Astrocyte of the spinal cord (primary cell): ENCODE measurements at places on chromosomes 2 and 18.

DNA sequence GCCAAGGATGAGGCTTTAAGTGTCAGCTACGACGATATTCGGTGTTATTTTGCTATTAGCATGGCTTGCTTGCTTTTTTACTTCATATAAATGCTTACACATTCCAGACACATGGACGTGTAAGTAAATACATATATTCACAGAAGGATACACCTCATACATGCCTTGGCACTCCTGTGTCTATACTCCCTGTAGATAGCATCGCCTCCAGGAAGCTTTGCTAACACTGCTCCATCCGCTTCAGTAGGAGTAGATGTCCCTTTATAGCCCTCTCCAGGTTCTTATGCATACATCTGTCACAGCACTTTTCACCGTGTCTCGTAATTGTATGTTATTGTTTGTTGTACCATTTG, 27.5 kb upstream of the KCTD1 start:
- DNase-seq = no peak

DNA sequence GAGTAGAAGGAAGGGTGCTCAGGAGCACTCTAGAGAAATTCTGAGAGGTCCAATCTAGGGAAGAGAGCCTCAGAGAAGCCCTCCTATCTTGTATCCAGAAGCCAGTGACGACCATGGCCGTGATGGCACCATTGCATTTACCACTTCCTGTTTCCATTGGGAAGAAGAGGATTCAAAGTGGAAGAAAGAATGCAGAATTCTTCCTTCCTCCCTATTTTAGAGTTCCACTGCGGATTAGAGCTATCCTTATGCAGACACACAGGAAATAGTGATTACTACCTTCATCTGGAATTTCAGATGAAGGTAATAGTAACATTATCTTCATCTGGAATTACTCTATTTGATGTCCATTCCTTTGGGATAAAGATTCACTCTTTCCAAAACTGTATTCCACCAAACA, 45.6 kb upstream of the PCBP1 start:
- DNase-seq = no peak

DNA sequence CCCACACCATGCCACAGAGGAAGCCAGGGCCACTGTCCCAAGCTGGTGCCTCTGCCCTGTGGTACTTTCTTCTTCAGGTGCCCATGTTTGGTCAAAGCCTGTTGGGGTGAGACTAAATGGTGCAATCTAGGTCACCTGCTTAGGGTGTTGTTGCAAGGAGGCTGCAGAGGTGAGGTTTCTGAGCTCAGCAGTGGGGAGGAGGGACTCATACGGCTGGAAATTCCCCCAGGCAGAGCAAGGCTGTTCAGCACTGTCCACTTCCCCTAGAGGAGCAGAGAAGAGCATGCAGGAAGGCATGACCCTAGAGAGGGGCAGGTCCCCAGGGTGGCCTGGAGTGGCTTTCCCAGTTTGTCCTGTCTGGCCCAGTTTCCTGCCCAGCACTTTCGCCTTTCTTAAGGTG, 211.0 kb downstream of the HAUS1 start:
- no peak for DNase-seq

DNA sequence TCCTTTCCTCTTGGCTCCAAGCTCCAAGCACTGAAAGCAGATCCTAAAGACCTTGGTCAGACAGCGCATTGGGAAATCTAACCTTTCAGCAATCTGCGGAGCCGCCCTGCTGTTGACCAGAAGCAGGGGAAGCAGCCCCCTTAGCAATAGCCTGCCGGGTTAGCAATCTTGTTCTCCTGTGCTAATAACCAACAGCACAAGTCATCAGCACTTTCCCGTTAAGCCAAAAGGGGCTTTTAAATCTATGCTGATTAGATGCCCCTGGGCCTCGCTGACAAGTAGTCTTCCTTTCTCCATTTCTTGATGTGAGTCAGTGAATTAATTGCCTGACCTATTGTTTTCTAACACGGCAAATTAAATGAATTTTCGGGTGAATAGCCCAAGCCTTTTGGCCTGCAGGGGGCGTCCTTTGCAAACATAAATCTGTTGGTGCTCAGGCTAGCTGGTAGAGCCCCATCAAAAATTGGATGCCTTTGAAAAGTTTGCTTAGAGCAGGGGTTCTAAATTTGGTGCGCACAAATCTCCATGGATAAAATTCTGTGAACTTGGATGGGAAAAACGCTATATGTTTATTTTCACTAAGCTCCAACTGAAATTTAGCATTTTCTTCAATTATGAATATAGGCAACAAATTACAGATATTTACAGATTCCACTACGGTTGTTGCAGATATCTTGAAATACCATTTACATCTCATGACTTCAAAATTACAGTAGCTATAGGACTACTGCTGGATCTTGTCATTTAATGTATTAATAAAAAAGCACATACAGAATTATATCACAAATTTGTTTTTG, 24.6 kb downstream of the MAIP1 start:
- DNase-seq = peak; percentile 81

- DNase-seq = no peak
Observed at GRCh38 chr2:153575171-153575853, 96.8 kb upstream of the RPRM start.

GRCh38 chr18:6885992-6886796, 156.7 kb downstream of the ARHGAP28 start:
- peak; percentile 63 for DNase-seq

DNA sequence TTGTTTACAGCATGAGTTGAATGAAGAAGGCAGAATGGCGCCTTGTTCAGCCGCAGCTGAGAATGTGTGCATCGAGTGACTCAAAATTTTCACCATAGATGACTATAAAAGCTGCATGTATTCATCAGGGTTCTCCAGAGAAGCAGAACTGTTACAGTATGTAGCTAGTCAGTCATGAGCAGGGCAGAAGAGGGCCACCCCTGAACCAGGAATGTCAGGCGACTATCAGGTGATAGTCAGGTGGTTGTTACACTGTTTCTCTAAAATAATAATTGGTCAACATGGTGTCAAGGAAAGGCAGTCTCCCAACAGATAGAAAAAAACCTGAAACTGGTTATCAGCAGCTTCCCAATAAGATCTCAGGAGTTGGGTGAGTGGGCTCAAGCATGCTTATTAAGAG, 20.2 kb upstream of the NOSTRIN start:
- no peak for DNase-seq

DNA sequence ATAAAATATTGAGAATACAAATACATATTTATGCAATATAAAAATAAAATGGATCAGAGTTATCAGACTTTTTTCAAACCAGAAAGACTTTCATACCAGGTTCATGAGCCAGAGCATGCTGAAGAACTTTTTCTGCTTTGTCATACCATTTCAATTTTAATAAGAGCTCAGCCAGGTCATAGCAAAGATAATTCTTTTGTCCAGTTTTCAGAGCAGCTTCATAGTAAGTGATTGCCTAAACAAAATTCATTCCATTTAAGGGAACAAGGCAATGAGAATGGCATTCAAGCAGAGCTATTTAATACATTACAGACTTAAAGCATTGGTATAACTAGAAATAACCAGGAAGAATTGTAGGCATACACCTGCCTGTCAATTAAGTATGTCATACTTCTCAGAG, 42.3 kb downstream of the TTC21B start:
- peak; percentile 25 for DNase-seq
